ENCODE measurements at places on chromosomes 2 and 18.

DNA sequence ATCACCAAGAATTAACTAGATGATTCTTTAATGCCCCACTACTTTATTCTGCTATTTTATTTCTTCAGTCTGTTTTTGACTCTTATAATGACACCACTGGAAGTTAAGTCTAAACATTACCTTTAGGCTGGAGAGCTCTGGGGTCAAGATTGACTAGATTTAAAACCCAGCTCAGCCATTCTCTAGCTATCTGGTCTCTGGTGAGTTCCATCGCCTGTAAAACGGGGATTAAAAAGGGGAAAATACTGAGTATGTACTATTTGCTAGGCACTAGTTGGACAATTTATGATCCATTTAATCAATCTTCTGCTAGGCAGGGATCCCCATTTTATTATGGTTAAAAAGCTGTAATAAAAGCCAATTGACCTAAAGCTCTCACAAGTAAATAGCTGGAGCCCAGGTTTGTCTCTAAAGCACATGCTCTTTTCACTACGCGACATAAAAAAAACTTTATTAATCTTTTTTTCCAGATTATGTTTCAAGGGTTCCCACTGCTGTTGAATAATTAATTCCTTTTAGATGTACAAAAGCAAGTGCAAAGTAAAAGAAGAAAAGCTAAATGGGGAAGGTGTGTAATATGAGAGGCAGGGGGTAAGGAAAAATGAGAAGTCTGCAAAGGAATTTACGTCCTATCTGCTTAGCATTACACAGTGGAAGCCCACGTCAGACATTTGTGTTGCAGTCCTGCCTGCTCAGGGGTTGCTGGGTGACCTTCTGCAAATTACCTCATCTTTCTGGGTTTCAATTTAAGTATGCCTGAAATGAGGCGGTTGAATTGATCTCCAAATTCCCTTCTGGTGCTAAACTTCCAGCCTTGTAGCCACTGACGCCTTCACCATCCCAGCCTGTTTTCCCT is 918 bp upstream of the NABP1 start:
- DNase-seq: no peak

GRCh38 chr2:175842996-175843395 is 159.1 kb downstream of the LNPK start:
- no peak for DNase-seq

- no peak for DNase-seq
Observed at GRCh38 chr2:101461381-101461780, 13.5 kb downstream of the RFX8 start.

DNA sequence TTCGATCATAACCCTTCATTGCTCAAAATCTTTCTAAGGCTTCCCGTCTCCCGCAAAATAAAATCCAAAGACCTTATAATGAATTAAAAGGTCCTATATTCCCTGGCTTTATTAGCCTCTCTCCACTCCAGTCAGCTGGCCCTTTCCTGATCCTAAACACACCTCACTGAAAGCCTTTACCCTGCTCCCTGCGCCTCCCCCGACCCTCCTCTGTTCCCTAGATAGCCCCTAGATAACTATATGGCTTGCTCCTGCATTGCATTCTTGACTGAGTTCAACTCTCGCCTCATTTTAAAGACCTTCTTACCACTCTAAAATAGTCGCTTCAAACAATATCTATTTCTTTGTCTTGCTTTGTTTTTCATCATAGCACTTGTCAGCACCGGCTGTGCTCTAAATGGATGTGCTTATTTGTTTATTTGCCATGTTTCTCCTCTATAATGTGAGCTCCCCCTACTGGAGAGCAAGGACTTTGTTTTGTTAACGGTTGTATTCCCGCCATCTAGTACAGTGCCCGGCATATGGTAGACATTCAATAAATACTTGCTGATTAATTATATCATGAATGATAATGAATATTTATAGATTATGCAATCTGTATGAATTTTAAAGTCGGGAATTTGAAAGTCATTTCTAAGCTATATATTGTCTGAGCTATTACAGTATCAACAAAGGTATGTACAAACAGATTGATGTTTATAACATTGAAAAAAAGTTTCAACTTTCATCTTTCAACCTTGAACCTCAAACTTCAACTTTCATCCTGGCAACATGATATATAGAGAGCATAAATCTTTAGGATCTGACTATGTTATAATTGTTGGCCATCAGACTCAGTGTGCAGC is 32.4 kb upstream of the VIT start:
- peak; percentile 24 for DNase-seq

DNA sequence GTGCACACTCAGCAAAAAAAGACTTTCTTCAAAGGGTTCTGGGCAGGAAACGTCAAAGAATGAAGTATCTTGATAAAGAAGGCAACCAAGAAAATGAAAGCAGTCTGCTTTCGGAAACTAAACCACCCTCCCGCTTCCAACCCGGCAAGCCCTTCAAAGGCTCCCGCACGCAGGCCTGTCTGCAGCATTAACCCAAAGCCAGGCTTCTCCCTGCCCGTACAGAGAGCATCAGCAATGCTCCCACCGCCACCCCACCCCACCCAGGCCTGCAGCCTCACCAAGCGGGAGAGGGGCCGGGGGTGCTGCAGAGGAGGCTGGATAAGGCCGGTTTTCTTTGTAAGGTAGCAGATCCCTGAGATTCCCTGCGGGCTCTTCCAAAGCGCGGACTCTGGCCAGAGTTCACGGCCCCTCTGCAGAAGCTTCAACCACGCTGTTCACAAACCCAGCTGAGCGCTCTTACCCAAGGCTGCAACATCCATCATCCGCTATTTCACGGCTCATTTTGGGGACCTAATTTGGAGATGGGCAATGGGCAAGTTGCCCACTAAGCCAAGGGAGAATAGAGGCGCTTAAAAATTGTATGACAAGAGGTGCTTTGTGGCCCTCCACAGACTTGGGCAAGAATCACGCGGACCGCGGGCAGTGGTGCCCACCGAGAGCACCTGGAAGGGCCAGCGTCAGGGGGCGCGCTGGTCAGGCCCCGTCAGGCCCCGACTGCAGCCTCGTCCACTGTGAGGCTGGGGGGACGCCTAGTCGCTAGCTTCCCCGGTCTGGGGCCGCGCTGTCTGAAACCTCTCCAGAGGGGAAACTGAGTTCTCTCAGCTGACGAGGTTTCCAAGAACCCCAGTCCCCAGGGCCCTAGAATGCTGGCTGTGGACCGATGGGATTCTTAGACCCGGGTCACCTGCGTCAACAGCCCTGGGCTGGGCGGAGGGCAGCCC is 225.4 kb upstream of the ID2 start:
- DNase-seq: no peak

DNA sequence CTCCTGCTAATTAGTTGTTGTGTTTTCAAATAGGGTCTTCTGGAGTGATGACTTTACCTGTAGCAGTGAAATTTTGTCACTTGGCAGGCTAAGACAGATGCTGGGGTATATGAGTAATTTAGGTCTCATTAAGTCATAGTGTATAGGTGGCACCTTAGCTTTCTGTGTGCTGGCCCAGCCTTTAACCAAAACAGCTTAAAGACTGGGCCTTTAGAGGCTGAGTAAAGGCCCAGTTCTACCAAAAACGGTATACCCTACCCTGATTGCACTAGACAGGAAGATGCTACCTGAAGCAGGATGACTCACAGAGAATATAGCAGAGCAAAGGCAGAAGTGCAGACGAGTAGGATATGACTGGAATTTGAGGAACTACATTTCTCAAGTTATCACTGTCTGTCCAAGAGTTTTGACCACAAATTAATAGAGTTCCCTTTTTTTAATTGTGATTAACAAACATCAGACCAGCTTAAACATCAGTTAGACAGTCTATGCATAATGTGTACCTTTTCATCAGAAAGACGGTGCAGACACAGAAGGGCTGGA is 337.9 kb upstream of the SALL3 start:
- DNase-seq: no peak

GRCh38 chr2:191158193-191158592 is 7.4 kb upstream of the STAT4 start:
- no peak for DNase-seq

DNA sequence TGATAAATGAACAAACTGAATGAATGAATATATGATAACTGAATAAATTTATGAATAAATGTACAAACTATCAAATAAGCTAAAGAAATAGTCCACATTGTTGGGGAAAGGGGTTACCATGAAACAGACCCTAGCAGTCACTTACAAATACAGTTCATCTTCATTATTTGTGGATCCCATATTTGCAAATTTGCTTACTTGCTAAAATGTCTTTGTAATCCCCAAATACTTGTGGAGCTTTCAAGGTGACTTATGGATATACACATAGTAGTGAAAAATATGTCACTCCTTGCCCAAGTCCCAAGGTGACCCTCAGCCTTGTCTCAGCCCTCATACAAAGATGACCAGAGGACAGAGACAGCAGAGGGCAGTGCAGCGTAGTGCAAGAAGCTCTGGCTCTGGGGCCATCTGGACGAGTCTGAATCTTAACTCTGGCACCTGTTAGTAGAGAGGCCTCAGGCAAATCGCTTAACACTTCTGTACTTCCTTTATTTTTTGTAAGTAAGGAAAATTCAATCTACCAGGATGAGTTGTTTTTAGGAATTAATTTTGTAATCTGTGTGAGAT is 3.1 kb downstream of the PAIP2B start:
- DNase-seq: peak; percentile 56

DNA sequence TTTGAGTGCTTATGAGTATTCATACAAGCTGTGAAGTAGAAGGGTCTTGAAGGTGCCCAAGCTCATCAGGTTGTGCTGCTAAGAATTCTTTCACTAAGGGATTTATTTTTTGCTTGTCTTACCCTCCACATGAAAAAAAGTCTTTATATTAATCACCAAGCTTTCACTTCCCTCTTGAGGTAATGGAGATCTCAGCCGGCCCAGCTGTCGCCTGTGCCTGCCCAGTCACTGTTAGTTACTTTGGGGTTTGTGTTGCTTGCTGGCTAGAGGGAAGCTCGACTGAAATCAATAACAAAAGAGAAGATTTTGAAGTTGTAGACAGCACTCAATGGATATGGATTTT is 21.9 kb downstream of the MC2R start:
- DNase-seq: no peak

- no peak for DNase-seq
Observed at GRCh38 chr2:158042245-158042644, 59.4 kb upstream of the UPP2 start.

GRCh38 chr18:59264121-59264571 is 9.1 kb downstream of the RAX start:
- no peak for DNase-seq

GRCh38 chr2:137964066-137964858 is at the start of gene HNMT:
Gene HNMT (plus strand): TSS chr2:137964473. CDS start chr2:137964492, 19 bp downstream.
- no peak for DNase-seq

GRCh38 chr2:2646433-2647051 is 315.5 kb upstream of the MYT1L start:
- DNase-seq: no peak

DNA sequence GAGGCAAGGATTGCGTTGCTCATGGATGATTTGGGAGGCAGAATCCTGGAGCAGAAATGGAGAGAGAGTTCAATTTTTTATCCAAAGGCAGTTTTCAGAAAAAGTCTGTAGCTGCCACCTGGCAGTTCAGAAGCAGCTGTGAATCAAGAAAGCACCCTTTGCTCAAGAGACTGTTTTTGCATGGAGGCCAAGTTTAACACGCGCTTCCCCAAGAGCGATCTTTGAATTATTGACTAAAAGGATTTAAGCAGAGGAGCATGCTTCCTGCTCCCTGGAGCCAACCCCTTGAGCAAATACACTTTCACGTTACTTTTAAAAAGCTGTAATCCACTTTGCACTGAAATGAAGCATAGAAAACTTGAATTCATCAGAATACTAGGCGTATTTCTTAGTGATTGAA is 252.4 kb downstream of the RNF144A start:
- DNase-seq: no peak

DNA sequence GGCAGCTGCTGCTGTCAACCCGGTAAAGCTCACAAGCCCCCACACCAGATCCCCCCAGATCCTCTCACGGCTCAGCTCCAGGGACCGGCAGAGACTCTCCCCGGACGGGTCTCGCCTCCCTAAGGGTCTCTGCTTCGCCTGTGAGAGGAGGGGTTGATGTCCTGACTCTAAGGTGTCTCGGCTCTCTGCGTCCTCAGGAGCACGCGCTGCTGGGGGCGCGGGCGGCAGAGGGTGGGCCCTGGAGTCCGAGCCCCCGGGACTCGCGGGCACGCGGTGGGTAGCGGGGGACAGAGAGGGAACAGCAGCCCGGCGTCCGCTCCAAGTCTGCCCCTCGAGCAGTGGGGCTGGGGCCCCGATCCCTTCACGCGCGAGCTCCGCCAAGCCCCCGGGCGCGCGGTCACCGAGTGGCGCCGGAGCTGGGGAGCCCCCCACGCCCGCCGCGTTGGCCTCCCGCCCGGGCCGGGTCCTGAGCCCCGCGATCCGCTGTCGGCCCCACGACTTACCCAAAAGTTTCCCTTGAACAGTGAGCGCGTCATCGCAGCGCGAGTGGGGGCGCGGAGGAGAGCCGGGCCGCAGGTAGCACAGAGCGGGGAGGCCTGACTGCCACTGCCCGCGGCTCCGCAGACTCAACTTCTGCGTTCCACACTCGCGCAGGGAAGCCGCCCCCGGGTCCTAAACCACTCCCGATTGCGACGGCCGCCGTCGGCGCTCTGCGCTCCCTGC is at the start of gene PSTPIP2:
TSS of gene PSTPIP2 (minus strand) at position 608 of the 723 bp plus-strand sequence. CDS start at position 536, 72 bp downstream.
- DNase-seq: no peak

- no peak for DNase-seq
Observed at GRCh38 chr2:11713815-11714214, 32.6 kb upstream of the LPIN1 start.

DNA sequence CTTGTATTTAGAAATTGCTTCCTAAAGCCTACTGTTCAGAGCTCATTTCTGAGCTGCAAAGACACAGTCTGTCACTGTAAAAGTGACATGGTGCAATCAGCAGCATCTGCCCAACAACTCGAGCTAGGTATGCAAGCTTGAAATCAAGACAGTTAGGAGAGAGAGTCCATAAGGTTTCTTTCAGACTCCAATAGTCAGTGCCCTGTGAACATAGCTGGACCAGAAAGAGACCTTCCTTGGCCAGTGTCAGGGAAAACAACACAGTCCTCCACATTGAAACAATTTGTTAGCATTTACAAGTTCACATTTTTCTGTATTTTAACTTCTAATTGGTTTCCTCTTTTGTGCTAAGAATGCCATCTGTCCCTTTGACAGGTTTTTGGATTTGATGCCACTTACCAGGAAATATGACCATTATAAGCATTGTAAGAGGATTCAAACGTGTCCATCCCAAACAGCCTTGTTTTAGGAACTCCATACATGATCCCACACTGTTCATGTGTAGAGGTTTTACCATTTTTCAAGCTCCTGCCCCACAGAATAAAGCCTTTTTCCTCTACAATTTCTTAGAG is 8.9 kb upstream of the MYCN start:
- no peak for DNase-seq

DNA sequence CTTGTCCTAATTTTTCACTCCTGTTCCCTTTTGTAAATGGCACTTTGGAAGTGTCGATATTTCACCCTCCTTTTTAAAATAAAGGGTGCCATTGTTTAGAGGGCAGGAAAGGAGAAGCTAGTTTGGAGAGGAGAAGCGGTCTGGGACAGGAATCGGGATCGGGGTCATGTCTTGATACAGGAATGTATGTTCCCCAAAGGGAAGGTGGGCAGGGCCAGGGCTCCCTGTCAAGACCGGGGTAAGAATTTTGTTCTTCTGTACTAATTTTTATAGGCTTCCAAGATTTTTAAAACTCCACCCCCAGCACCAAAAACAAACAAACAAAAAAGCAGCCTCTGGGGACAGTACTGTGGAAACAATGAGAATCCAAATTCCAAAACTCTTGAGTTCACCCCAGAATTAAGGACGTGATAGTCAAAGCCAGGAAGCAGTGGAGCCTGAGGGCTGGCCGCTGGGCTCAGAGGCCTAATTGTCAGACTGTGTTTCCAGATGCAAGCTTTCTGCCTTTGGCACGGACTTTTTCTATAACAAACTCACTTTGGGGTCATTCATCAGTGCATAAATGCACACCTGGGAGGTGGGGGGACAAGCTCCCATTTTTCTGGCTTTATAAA is 250.4 kb upstream of the SIX2 start:
- DNase-seq: peak; percentile 33

GRCh38 chr2:20913491-20913890 is 90.6 kb upstream of the LDAH start:
- DNase-seq: no peak
